ENCODE measurements at places on chromosomes 1 and 21.

- DNase-seq, result peak; percentile 47
Observed at GRCh38 chr1:240998024-240998423, 359.0 kb downstream of the RGS7 start.

DNA sequence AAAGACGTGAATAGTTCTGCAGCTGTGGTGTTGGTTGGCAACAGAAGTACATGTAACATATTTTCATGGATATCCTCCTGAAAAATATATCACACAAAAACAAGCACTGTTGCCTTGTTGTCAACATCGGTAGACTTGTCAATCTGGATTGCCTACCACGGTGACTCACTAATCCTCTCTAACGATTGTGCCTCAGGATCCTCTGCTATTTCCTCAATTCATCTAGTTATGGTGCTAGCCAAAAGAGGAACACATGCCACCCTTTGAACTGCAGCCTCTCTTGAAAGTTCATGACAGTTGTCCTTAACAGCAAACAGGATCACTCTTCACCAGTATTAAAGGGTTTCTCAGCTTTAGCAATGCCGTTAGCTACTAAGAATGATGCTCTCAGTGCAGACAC lies 25.7 kb downstream of the RASAL2 start:
- no peak for DNase-seq

GRCh38 chr1:202708456-202709275 lies 1.6 kb downstream of the SYT2 start:
- DNase-seq, result no peak

GRCh38 chr1:246617768-246618167 lies 51.5 kb downstream of the CNST start:
- no peak for DNase-seq
